ENCODE measurements at places on chromosomes 5 and 9. TPM values are rescaled to one million over a fixed set of nuclear protein-coding genes. Genes with fewer than 3 reads are reported as not detected.

SLC4A9 gene
- not detected for total RNA-seq

TAF1L gene
- not detected for total RNA-seq

WNT8A gene
- not detected for total RNA-seq

MLANA gene
- not detected for total RNA-seq

PRR16 gene
- 3.7 TPM for total RNA-seq
